ENCODE measurements at places on chromosomes 11 and 22.

DNA sequence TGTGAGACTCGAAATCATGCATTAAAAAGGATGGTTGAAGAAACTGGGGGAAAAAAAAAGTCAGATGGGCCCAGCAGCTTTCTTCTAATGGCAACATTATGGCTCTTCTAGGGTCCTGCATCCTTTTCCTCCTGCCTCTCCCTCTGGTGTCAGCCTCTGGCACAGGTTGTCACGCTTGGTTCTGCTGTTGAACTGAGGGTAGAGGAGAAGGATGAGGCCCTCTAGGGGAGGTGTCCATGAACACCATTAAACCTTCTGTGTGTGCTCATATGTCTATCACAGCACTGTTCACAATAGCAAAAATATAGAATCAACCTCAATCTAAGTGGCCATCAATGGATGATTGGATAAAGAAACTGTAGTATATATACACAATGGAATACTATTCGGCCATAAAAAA is 36.0 kb downstream of the BUD13 start:
- peak; percentile 8 for DNase-seq

DNA sequence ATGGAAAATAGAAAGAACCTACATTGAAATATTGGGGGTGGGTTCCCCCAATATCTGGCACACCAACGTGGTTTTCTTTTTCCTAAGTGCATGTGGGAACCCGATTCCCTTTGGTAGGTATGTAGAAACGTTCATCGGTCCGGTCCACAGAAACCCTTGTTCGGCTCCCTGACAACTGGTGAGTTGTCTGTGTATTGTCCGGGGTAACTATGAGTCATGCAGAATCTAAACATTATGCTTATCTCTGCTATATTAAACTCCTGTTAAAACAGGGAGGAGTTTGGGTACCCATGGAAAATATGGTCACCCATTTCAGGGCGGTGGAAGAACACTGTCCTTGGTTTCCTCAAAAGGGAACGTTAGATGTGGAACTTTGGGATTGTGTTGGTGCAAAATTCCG is 25.1 kb upstream of the ALDH3B2 start:
- no peak for DNase-seq

DNA sequence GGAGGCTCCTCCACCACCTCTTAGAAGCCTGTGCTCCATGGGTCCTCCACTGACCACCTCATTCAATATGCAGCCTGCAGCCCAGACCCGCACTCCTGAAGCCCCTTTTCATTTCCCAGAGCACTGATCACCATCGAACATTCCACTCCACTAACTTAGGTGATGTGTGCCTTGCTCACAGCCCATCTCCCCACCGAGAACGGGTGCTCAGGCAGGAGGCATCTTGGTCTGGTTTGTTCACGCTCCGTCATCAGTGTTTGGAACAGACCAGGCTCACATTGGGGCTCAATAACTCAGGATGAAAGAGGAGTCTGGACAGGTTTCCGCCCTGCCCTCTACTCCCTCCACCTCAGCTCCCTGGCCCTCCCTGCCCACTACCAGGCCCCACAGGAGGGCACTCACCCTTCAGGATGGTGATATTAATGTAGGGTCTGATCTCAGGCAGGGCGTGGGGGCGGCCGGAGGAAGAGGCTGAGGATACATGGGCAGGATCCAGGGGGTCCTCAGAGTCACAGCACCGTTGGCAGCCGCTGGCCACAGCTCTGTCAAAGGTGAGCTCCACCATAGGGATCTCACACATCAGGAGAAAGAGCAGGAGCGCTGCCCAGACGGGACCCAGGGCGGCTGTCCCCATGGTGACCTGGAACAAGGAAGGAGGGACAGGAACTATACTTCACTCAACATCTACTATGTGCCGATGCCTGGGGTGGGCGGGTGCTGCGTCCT is 3.1 kb downstream of the C1QTNF6 start:
- no peak for DNase-seq

DNA sequence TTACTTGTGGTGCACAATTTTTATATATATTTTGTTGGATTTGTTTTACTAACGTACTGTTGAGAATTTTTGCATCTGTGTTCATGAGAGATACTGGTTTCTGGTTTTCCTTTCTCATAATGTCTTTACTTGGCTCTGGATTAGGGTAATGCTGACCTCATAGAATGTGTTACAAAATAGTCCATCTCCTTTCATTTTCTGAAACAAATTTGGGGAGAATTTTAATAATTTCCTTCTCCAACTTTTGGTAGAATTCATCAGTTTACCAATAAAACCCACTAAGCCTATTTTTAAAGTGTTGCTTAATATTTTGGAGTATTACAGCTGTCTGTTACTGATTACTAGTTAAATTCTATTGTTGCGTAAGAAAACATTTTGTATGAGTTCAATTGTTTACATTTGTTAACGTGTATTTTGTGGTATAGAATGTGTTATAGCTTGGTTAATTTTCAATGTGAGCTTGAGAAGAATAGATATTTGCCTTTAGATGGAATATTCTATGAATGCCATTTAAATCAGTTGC is 11.5 kb downstream of the TRIM22 start:
- DNase-seq: no peak

GRCh38 chr22:39292031-39292462 is 27.4 kb downstream of the RPL3 start:
- DNase-seq: no peak

Measured in erythroblast (primary cell).